NCI-H1092 (cell line): ENCODE measurements at places on chromosomes 16 and 17.

DNA sequence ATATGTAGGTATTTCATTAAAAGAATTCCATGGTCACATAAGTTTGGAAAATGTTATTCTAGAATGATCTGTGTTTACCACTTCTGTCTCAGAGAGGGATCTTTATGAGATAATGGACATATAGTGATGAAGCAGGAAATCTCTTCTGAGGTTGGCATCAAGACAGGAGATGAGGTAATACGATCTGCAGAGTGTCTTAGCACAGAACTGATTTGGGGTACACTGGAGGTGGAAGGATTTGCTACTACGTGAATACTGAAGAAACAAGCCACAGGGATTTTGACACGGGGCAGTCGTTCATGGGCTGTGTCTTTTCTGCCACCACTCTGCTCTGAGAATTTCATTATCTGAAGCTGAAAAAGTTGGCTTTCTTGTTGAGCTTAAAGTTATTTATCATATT is 5.5 kb downstream of the CBFB start:
- DNase-seq, result no peak

DNA sequence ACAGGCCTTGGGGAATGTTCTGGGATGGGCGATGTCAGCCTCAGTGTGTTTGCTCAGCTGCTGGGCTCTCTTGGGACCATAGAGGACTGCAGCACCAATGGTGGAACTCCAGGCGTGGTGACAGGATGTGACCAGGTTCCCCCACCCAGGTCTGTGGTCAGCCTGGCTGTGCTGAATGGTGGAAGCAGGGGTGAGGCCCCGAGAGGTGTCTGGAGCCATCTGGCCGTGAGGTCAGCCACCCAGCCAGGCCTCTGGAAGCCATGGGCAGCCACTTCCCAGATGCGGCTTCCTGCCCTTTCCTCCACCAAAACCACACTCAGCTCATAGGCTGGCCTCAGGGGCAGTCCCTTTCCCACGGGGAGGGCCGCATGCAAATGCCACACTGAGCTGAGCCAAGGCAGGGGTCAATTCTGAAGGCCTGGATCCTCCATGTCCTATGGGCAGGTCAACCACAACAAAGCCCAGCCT is 7.8 kb upstream of the MAPK7 start:
- DNase-seq, result no peak

- peak; percentile 42 for DNase-seq
Measured at GRCh38 chr17:55641676-55642081, 81.0 kb downstream of the TMEM100 start.

- DNase-seq, result no peak
Measured at GRCh38 chr17:81025741-81026129, 9.2 kb upstream of the BAIAP2 start.

DNA sequence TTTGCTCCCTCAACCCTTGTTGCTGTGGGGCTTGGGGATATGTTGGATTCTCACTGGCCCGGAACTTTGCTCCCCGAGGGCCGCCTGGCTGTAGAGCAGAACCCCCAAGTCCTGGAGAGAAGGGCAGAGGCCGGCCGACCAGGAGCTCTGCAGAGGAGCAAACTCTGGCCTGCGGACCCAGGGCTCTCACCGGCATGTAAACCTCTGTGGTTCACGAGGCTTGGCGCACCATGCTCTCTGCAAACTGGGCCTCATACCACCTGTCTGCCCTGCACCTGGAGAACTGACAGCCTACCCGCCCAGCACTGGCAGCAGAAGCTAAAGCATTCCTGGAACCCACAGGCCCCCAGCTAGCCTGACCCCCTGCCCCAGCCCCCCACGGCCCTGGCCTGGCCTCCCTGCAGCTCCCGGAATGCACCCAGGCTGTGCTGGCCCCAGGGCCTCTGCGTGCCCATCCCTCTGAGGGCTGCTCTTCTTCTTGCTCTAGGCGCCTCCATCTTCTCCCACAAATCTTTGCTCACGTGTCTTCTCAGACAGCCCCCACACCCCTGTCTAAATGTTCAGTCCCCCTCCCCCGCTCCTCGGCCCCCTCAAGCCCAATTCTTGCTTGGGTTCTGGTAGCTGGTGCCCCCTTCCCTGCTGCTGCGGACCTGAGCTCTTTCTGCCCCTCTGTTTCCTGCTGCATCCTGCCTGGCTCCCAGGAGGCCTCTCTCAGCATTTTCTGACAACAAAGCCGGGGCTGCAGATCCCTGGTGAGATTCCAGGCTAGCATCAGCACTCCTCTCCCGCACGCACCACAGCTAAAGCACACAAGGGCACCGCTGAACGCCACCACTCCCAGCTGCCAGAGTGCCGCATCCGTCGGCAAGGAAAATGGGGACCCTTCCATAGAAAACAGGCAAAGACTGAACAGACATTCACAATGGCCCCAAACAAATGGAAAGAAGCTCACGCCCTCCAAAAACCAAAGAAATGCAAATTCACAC is 23.3 kb downstream of the ACTG1 start:
- DNase-seq, result no peak

DNA sequence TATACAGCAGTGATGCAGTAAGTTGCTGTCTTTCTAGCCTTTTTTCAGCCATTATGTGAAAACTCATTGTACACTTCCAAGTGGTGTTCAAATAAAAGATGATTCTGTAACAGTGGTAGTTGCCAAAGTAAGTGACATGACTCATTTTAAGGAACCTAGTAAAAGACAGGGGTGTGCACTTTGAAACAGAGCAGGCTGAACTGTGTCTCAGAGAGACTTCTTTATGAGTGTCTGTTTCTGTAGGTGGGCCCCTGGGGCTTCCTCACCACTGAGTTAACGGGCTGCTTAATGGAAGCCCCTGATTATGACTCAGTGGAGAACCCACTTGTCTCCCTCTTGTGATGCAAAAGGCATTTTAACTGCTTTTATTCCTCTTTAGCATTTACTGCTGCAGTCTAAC is 147.3 kb downstream of the PCTP start:
- no peak for DNase-seq

DNA sequence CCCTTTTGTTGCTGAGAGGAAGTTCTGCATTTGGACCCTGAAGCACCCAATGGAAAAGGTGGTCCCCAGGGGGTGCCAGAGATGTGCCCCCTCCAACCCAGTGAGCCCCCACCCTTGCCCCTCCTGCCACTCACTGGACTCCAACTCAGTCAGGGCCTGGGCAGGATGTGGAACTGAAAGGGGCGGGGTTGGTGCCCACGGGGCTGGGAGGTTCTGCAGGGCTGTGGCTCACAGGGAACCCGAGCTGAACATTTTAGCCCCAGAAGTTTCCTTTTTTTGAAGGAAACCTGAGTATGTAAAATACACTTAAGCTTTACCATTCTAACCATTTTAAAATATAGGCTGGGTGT is 15.8 kb upstream of the OGFOD3 start:
- no peak for DNase-seq

GRCh38 chr16:78919852-78920251 is 680.7 kb downstream of the MAF start:
- no peak for DNase-seq

- no peak for DNase-seq
Measured at GRCh38 chr17:40958086-40958953, 8.4 kb downstream of the KRT39 start.

DNA sequence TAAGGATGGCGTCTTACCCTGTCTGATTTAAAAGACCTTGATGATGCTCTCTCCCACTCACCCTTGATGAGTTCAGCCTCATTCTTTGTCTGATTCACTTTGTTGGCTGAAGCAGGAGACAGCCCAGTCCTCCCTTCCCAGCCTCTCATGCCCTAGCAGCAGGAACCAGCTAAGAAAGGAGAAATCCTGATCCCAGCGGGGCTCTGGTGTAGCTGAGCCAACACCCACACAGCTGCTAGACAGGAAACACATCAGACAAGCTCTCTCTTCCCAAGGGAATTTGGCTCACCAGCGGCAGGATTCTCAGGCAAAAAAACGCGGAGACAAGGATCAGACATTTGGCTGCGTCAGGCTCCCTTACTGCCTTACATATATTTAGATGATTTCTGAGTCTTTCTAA is 211.5 kb downstream of the CDH11 start:
- peak; percentile 5 for DNase-seq

- DNase-seq, result no peak
Measured at GRCh38 chr16:79869304-79870015, 268.9 kb upstream of the MAF start.

DNA sequence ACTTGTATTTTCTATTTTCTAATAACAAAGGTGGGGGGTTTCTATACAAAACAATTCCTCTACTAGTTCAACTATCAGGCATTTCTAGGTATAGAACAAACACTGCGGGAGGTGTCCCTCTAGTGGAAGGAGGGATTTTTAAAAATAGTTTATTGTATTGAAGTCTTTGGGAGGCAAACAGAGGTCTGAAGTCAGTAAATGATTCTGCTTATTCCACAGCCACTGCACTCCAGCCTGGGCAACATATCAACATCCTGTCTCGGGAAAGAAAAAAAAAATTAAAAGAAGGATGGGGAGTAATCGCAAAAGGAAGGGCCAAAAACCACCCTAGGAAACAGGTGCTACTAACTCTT is 648 bp upstream of the ERCC4 start:
- DNase-seq, result peak; percentile 18

- no peak for DNase-seq
Measured at GRCh38 chr17:77475016-77475976, 334.5 kb downstream of the SEC14L1 start.

- no peak for DNase-seq
Measured at GRCh38 chr17:81064678-81065475, 29.9 kb downstream of the BAIAP2 start.

DNA sequence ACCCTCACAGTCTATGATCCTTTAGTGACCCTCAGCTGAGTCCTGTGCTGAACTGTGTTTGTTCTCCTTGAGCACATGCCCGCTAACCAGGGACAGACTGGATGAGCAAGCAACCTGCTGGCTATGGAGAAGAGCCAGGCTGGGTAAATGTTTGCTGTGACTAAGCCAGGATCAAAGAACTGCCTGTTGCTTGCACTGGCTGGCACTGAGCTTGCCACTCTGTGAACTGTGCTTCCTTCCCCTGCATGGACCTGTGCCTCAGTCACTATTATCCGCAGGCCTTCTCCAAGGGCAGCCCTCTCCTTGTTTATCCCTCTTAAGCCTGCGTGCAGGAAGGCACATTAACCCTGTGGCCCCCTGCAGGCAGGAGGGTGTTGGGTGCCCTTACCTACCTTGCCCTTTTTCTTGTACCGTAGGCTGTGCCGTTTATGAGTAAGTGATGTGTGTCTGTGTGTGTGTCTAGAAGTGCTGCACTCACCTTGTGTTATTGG is 7.4 kb downstream of the PNPO start:
- no peak for DNase-seq

DNA sequence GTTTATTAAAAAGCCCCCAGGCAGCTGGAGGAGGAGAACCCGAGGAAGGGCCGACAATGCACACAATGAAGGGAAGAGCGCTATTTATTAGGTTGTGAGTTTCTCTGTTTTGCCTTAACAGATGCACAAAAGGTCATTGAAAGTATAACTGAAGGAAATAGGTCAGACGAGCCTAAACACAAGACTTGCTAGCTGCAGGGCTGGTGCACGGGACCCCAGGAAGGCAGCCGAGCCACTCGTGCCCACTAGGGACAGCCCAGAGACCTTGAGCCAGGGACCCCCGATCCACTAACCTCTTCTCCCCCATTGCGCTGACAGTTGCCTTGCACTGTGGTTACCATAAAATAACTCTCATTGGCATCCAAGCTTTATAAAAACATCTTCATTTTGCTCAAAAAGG is 11.3 kb downstream of the LITAFD start:
- DNase-seq, result no peak

- DNase-seq, result peak; percentile 33
Measured at GRCh38 chr17:66165537-66166123, 26.3 kb downstream of the CEP112 start.
